ENCODE measurements at places on chromosomes 7 and 10.

- DNase-seq = no peak
Observed at GRCh38 chr10:82377608-82378007, 502.6 kb downstream of the NRG3 start.

DNA sequence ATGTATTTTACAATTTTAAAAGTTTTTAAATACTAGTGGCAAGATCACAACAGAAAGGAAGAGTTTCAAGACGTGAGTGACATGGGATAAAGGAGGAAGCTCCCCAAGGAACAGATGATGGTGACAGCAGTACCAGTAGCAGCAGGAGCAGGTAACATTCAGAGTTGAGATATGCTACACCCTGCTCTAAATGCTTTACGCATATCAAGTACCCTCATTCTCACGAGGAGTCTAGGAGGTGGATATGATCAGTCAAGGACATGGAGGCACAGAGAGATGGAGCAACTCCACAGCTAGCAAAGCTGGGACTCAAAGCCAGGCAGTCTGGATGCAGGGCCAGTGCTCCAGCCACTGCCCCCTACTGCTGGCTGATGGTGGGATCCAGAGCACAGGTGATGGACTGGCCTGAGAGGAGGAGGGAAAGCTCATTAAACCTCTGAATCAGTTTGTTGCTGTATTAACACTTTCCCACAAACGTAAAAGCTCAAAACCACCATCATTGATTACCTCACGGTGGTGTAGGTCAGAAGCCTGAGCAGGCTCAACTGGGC lies 17.5 kb downstream of the RP9 start:
- DNase-seq = no peak

GRCh38 chr7:78779788-78780187 lies 673.7 kb downstream of the MAGI2 start:
- DNase-seq = no peak

DNA sequence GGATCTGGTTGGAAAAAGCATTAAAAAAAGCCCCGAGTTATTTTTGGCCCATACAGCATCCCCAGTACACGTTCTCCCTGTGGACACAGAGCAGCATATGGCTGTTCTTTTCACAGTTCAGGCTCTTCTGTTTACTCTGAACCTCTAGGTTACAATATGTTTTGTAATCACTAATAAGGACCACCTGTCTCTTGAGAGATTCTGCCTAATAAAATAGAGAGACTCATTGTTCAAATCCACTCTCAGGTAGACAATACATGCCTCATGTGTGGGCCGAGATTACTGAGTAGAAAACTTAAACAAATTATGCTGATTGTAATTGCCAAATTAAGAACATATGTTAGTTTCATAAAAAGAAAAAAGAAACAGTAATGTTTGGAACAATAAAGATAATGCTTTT lies 647.7 kb downstream of the GRM8 start:
- no peak for DNase-seq

DNA sequence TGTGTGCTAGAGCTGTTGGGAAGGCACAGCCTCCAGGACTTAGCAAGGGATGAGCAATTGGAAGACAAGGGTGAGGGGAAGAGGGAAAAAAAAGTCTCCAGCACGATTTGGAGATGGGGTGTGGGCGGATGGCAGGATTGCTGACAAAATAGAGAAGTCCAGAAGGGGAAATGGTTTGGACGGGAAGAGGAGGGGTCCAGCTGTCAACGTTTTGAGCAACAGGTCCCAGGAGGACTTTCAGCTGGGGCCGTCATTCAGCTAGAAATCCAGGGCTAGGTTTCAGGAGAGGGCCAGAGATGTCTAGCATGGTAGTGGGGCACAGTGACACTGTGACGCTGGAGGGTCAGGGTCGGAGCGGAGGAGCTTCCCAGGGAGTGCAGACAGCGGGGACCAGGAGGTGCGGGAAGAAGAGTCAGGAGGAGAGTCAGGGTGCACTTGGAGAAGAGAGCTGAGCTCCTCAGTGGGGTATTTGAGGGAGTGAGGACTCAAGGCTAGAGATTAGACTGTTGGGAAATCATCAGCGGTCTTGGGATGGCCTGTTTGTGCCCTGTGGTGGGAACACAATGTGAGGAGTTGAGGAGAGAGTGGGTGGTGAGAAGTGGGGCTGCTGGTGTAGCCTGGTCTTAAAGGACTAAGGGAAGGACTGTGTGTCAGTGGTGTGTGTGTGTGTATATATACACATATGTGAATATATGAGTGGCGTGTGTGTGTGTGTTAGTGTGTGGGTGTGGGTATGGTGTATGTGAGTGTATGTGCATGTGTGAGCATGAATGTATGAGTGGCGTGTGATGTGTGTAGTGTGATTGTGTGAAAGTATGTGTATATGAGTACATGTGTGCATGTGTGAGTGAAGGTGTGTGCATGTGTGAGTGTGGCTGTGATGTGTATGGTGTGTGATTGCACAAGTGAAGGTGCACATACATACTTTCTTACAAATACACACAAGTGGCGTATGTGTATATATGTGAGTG lies 3.8 kb downstream of the ZYX start:
- peak; percentile 71 for DNase-seq

DNA sequence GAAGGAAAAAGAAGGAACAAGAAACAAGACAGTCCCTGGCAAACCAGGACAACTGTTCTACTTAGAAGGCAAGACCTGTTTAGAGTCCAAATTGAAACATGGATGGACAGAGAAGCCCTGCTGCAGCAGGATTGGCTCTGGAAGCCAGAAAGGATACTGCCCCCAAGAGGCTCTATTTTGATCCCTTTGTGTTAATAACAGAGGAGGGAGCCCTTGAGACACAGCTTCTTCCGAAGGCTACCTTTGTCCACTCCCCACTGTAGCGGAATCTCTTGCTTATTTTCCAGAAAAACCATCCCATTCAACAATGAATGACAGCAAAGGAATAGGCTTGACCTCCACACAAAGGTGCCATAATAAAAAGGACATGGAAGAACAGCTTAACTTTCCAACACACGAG lies 120.3 kb upstream of the FOXK1 start:
- DNase-seq = no peak

DNA sequence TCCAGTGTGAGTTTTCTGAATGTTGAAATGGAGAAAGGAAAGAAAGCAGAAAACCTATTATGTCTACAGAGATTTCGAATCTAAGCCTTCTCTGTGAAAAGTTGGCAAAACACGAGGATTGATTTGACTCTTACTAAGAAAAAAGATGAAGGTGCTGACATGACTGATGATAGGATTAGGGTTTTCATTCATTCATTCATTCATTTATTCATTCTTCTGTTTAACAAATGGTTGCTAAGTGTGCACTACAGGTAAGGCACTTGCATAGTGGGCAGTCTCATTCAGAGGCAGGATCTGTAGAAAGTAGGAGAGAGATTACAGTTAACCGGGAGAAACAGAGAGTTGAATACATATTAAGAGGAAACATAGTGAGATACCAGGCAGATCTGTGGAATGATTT lies 137.1 kb downstream of the ZNF365 start:
- DNase-seq = no peak

- DNase-seq = no peak
Observed at GRCh38 chr7:143257501-143257900, 5.7 kb upstream of the GSTK1 start.
